ENCODE measurements at places on chromosomes 2 and 18.

GRCh38 chr2:80102026-80102425 lies 202.5 kb downstream of the LRRTM1 start:
- no peak for DNase-seq

- DNase-seq = no peak
Observed at GRCh38 chr2:43826305-43827250, 12.1 kb downstream of the ABCG5 start.

- DNase-seq = no peak
Observed at GRCh38 chr2:70458661-70459060, 95.0 kb downstream of the TGFA start.

- DNase-seq = no peak
Observed at GRCh38 chr2:76210551-76210950, 499.8 kb upstream of the GCFC2 start.

DNA sequence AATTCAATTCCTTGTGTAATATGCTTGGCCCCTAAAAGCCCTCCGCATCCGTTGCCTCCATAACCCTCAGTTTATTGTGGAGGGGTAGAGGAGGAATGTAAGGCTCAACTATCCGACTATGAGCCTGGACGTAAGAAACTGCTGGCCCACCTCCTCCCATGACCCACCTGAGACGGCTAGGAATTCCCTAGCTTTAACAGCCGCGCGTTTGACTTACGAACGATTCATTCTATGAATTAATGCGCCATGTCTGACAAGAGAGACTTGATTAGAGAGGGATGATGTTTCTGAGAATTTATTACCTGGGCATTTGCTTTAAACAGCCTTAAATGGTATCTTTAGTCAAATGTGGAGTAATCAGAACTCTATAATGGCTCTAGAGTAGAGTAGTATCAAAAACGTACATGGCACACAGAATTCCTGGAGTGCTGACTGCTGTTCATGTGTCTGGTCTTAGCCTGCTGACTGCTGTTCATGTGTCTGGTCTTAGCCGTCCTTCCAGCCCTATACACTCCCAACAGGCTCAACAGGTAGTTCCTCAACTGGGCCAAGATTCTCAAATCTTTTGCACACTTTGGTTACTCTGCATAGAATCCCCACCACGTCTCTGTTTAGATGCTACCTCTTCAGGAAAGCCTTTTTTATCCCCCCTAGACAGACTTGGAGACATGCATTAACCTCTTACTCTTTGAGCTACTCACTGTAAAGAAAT lies 899 bp upstream of the GFPT1 start:
- DNase-seq = no peak

DNA sequence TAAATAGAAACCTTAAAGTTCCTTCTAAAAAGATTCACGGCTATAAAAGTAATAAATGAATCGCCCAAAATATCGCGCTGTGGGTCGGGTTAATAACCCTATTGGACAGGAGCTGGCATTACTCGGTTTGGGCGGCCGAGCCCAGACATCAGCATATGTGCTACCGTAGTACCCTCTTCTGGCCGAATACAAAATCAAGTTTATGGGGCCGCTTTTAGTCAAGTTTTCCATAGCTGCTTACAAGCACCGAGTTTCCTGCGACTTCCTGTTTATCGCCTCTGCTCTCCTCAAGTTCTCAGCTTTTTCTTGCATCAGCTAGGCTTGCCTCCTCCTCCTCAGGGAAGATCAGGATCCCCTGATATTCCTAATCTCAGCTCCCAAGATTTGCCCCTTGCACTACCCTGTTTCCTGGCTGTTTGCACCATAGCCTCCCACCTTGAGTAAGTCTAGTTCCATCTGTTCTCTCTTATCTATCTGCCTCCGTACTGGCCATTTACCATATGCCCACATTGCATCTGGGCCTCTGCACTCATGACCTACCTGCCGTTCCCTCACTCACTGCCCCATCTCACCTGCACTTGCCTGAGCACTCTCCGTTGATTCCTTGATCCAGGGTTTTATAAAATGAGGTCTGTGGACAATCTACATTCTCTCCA lies 56.1 kb downstream of the SLC35F5 start:
- DNase-seq = no peak

DNA sequence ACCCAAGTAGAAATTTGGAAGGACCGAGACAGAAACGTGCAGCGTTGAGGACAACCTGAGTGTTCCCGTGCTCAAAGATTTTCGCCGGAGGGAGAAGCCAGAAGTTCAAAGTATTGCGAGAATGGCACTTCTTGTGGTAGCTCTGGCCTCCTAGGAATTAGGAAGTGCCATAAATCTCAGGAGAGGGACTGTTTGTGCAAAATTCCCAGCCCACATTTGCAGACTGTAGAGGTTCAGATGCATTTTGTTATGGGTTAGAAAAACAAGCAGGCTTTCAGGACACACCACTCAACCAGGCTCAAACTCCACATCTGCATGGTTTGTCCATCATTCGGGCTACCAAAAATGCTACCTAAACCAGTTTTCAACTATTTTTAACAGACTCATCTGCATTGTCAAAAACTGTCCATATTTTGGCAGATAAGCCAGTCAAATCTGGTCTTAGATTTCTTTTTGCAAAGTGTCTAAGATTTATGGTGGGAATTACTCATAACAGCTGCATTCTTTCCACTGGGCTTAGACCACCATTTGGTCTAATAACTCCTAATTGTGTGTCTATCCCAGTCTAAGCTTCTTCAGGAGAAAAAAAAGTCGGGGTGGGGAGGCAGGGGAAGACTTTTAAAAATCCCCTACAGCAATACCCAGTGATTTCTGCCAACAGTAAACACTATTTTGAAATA lies 422.9 kb downstream of the ARHGAP15 start:
- no peak for DNase-seq

DNA sequence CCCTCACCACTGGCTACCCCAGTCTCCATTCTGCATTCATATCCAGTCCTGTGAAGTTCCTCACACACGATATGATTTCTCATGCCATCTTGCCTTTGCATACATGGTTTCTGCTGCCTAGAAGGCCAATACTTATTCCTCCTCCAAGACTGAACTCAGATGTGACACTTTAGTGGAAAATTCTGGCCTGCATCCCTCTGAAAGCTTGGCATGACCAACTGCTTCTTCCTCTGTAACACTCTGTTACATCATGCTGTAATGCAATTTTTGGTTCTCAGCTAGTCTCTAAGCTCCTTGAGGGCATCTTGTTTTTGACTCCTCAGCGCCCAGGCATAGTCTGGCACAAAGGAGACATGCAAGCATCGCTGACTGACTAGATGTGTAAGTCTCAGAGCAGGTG lies 12.6 kb downstream of the FAM161A start:
- DNase-seq = no peak

Data from activated T-cell treated with anti-CD3 and anti-CD28 coated beads for 1 hour (primary cell).